Renal pelvis (tissue), 12 donors: ENCODE measurements at places on chromosomes 2 and 18. TPM values are rescaled to one million over a fixed set of nuclear protein-coding genes. Genes with fewer than 3 reads are reported as not detected.

GNLY gene
- polyA plus RNA-seq: 1.8 TPM

UPP2 gene
- 9.7 TPM for polyA plus RNA-seq

IL1F10 gene
- polyA plus RNA-seq: not detected

THUMPD2 gene
- polyA plus RNA-seq: 23.6 TPM

NXPH2 gene
- 4.8 TPM for polyA plus RNA-seq

GBX2 gene
- polyA plus RNA-seq: 0.44 TPM
